ENCODE measurements at places on chromosomes 5 and 9.
A peak's percentile ranks its signal among the peaks of the same experiment; 100 is the strongest.

- DNase-seq: no peak
Measured at GRCh38 chr5:131607903-131608540, 27.0 kb downstream of the RAPGEF6 start.

- no peak for DNase-seq
Measured at GRCh38 chr5:101687349-101687985, 608.6 kb downstream of the SLCO4C1 start.

DNA sequence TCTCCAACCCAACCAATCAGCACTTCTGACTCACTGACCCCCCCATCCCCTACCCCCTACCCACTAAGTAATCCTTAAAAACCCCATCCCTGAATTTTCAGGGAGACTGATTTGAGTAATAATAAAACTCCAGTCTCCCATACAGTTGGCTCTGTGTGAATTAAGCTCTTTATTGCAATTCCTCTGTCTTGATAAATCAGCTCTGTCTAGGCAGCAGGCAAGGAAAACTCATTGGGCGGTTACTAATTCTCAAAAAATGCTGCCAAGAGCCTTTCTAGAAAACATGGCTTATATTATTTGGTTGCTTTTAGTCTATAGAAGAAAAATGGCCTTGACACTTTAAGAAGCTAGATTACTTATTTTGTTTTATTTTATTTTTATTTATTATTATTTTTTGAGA lies 131.7 kb downstream of the SUSD1 start:
- no peak for DNase-seq

DNA sequence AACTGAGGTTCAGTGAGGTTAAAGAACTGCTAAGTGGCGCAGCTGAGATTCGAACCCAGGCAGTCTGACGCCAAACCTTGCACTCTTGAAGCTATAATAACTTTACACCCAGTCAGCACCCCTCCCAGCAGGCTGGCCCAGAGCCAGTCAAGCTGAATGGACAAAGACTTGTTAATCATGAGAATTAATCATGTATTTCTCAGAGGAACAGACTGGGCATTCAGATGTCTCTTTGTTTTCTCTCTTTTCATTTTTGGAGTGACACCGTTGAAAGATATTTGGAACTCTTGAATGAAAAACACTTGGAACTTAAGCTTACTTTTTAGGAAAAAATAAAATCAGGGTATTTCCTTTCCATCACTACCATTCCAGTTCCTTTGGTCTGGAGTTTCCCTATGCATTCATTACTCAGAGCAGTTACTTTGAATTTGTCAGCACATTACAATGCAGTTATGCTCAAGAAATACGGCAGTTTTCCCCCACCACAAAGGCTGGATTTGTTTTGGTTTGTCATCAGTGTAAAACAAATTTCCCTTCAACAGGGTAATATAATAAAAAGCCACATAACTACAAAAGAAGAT lies 22.6 kb upstream of the MAMDC2 start:
- no peak for DNase-seq

DNA sequence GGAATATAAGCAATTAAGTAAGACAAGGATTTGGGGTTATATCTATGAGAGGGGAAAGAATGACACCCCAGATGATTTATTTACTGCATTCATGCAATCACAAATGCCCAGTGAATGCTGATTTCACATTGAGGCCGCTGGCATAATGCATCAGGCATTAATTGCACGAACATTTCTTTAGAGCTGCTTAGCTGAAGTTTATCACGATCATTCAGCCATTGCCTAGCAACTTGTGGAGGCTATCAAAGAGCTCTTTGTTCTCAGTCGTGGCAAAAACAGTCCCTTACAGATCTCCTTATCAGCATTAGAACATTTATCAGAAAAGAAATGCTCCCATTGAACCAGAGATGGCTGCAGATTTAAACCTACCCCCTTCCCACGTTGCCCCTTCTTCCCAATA lies 88.7 kb upstream of the PRRC1 start:
- DNase-seq: no peak

DNA sequence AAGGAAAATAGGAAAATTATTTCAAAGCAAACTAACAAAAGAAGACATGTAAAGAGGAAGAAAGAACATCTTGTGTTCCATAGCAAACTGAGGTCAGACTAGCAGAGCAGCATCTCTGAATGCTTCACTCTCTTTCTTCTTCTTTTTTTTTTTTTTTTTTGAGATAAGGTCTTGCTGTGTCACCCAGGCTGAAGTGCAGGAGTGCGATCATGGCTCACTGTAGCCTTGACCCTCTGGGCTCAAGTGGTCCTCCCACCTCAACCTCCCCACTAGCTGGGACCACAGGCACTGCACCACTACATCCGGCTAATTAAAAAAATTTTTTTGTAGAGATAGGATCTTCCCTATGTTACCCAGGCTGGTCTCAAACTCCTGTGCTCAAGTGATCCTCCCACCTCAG lies 36.6 kb downstream of the MELK start:
- DNase-seq: no peak

DNA sequence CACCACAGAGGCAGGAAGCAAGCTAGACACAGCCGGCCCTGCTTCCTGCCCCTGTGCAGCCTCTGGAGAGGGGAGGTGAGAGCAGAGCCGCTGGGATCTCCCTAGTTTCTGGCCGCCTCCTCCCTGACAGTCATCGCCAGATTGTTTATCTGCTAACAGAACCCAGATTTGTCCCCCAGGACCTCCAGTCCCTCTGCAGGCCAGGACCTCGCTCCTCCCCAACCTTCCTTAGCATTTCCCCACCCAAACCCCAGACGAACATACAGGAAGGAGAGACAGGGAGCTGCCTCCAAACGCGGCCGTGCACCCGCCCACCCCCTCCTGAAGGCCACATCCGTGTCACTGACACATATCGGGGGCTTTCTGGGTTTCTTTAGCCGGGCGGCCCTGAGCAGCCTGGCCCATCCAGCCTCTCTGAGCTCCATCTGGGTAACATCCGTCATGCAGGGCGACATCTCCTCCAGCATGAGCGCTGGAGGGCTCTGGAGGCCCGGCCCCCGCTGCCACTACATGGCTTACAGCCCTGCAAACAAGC lies 47.5 kb downstream of the DBH start:
- DNase-seq: peak; percentile 41

- DNase-seq: no peak
Measured at GRCh38 chr9:134612309-134612708, 29.3 kb upstream of the COL5A1 start.

- DNase-seq: no peak
Measured at GRCh38 chr9:20580673-20581072, 41.6 kb downstream of the MLLT3 start.

DNA sequence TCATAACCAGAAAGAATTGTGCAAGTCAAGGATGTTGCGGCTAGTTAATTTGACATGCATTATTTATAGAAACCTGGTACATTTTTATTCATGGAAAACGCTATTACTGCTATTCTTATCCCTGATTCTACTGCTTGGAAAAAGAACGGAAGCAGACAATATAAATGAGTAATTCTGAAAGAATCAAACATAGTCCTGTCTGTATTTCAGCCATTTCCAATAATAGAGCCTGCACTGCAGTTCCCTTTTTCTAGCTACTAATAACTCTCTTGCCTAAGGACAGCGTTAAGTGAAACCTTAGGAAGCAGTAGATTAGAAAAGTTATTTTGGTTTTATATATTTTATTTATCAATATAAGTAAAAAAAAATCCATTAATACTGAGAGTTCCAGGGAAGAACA lies 414.9 kb downstream of the CYLC2 start:
- DNase-seq: no peak

- no peak for DNase-seq
Measured at GRCh38 chr5:125396462-125396861, 650.0 kb upstream of the ZNF608 start.

DNA sequence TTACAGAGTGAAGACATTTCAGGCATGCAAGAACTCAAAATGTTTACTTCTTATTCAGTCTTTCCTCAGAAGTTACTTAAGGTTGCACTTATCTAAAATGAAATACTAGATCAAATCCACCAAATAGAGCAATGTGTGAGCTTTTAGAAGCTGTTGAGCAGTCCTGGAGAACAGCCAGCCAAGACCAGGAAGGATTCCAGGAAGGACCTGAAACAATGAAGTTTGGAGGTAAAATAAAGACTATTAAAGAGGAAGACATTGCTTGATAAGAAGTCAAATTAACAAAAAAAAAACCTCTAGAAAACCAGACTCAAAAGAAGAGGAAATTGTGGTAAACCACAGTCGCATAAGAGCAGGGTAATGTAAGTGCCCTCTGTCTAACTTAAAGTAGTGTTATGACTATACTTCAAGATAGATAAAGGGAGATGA lies 156.2 kb upstream of the S1PR3 start:
- DNase-seq: peak; percentile 18

DNA sequence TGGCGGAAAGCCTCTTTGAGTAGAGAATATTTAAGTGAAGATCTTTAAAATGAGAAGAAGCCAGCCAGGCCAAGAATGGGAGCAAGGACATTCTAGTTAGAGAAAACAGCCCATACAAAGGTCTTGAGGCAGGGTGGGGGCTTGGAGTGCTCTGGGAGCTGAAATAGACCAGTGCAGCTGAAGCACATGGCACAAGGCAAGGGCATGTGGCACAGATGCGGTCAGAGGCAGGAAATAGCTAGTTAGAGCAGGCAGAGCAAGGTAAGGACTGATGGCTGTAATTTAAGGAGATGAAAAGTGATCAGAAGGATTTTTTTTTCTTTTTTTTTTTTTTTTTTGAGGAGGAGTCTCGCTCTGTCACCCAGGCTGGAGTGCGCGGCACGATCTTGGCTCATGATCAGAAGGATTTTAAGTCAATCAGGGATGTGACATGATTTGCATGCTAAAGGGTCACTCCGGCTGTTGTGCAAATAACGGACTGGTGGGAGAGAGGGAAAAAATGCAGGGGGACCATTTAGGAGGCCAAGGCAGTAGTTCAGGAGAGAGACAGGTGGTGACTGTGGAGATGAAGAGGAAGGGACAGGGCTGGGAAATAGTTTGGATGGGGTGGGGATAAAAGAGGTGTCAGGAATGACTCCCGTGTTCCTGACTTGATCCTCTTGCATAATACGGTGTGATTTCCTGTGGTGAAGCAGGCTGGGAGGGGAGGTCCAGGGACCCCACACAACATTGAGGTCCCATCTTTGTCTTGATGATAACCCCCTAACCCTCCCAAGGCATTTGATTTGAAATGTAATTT lies 207.6 kb downstream of the HSPA4 start:
- DNase-seq: no peak

- no peak for DNase-seq
Measured at GRCh38 chr9:31556667-31557463, 827.6 kb upstream of the ACO1 start.

DNA sequence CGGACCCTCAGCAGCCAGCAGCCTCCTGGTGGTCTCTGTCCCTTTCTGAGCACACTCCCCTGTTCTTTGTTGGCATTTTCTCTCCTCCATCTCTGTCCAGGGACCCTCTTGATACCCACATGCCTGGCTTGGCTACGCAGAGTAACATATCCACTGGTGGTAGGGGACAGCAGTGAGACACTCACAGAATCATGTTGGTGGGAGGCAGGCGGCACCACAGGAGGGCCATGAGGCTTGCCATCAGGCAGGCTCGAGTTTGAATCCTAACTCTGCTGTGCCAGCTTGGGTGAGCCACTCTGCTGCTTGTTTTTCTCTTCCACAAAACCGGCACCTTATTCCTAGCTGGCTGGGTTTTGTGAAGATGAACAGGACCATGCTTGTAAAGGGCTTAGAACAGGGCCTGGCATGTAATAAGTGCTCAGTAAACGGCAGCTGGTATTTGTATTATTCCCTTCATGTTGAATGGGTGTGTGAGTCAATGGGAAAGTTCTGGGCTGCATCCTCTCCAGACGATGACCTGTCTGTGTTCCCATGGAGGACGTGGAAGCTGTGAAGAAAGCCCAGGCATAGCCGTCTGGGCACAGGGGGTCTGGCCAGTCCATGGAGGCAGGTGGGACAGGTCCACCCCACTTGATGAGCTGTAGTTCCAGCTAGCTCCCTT lies 2.3 kb downstream of the COL27A1 start:
- DNase-seq: no peak
